ENCODE measurements at places on chromosomes 5 and 9. TPM values are rescaled to one million over a fixed set of nuclear protein-coding genes. Genes with fewer than 3 reads are reported as not detected.
A peak's percentile ranks its signal among the peaks of the same experiment; 100 is the strongest.

DNA sequence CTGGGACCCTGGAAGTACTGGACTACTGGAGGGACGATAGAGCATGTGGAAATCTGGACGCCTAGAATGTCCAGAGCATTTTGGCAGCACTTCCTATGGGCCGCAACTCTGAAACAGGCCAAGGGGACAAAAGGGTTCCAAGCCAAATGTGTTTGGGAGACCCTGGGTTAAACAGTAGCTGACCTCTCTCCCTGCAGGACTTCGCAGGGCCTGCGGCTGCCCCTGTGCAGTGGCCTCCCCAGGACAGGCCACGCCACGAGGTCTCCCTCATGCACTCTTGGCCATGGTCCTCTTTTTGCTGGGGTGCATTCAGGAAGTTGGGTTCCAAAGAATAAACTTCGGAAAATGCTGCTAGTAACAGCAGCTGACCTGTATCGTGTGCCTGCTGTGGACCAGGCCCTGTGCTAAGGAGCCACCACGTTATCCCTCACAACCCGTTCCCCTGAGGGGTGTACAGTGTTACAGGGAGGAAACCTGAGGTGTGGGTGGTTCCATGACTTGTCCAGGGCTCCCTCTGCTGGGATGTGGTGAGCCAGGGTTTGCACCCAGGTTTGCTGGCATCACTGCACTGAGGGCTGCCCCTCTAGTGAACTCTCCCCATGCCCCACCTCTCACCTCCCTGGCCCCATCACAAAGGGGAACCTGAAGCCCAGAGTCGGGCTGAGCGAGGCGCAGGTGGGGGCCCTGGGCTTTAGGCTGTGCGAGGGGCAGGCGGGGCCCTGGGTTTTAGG, 79.4 kb downstream of the AMBP start:
- no peak overlapping the region for H3K27ac ChIP-seq
- H3K4me1 ChIP-seq: peaks cover 2% of the 10 kb centered on the region
- no peaks in the 10 kb centered on the region for H3K27me3 ChIP-seq
- no peak overlapping the region for H3K4me3 ChIP-seq

GRCh38 chr9:71237051-71237450, 115.6 kb upstream of the TRPM3 start:
- H3K27me3 ChIP-seq: no peaks in the 10 kb centered on the region
- no peaks in the 10 kb centered on the region for H3K4me1 ChIP-seq
- H3K36me3 ChIP-seq: no peaks in the 10 kb centered on the region
- no peak overlapping the region for H3K27ac ChIP-seq
- DNase-seq: no peak

- DNase-seq: peak; percentile 64
- H3K27me3 ChIP-seq: no peaks in the 10 kb centered on the region
- peaks cover 14% of the 10 kb centered on the region for H3K4me1 ChIP-seq
- H3K36me3 ChIP-seq: no peaks in the 10 kb centered on the region
- no peak overlapping the region for H3K27ac ChIP-seq
- H3K4me3 ChIP-seq: no peak overlapping the region
Observed at GRCh38 chr9:76116913-76117312, 226.4 kb downstream of the PCSK5 start.

The NR5A1 gene
- not detected for total RNA-seq

DNA sequence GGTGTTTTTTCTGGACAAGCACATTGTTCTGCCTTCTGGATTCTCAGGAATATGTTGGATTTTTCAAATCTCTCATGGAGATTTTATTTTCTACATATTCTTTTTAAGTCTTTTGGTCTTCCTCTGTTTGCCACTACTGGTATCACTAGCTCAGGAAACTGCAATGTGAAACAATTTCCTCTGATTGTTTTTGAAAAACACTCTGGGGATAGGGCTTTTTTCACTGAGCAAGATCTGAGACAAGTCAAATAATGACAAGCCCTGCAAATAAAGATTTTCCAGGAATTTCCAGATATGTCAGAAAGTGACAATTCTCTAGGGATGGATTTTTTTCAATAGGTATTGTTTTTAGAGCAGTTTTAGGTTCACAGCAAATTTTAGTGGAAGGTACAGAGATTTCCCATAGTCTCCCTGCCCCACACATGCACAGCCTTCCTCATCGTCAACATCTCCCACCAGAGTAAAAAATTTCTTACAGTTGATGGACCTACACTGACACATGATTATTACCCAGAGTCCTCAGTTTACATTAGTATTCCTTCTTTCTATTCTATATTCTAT, 86.9 kb upstream of the TMEM161B start:
- no peaks in the 10 kb centered on the region for H3K36me3 ChIP-seq
- no peaks in the 10 kb centered on the region for H3K27me3 ChIP-seq
- no peak overlapping the region for H3K4me3 ChIP-seq
- H3K4me1 ChIP-seq: no peaks in the 10 kb centered on the region

GRCh38 chr9:125943831-125944230, 196.7 kb downstream of the PBX3 start:
- no peaks in the 10 kb centered on the region for H3K4me1 ChIP-seq
- DNase-seq: no peak
- no peak overlapping the region for H3K4me3 ChIP-seq
- H3K27me3 ChIP-seq: no peaks in the 10 kb centered on the region
- H3K27ac ChIP-seq: no peak overlapping the region

GRCh38 chr9:111068383-111068730, 30.1 kb upstream of the LPAR1 start:
- no peak overlapping the region for H3K27ac ChIP-seq
- no peaks in the 10 kb centered on the region for H3K4me1 ChIP-seq
- no peaks in the 10 kb centered on the region for H3K36me3 ChIP-seq
- DNase-seq: no peak
- no peak overlapping the region for H3K4me3 ChIP-seq

DNA sequence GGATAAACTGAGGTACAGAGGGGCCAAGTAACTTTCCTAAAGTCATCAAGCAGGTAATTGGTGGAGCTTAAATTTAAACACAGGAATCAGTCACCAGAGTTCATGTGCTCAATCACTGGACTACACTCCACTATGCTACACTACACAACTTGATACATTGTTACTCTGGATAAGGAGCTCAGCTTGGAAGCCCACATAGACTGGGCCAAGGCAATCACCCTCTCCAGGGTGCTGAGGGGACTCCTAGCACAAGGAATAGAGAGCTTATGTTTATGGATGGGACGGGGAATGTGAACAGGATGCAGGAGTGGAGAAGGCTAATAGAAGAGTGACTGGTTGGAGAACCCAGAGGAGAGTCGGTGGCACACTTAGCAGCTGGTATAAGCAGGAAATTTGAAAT, 113.5 kb upstream of the NFIB start:
- no peak overlapping the region for H3K4me3 ChIP-seq
- H3K4me1 ChIP-seq: no peaks in the 10 kb centered on the region
- no peaks in the 10 kb centered on the region for H3K27me3 ChIP-seq
- H3K36me3 ChIP-seq: no peaks in the 10 kb centered on the region

- H3K4me3 ChIP-seq: no peak overlapping the region
- H3K36me3 ChIP-seq: no peaks in the 10 kb centered on the region
- H3K27ac ChIP-seq: no peak overlapping the region
- no peaks in the 10 kb centered on the region for H3K4me1 ChIP-seq
- H3K27me3 ChIP-seq: no peaks in the 10 kb centered on the region
Observed at GRCh38 chr5:125848751-125849150, 574.5 kb upstream of the GRAMD2B start.

DNA sequence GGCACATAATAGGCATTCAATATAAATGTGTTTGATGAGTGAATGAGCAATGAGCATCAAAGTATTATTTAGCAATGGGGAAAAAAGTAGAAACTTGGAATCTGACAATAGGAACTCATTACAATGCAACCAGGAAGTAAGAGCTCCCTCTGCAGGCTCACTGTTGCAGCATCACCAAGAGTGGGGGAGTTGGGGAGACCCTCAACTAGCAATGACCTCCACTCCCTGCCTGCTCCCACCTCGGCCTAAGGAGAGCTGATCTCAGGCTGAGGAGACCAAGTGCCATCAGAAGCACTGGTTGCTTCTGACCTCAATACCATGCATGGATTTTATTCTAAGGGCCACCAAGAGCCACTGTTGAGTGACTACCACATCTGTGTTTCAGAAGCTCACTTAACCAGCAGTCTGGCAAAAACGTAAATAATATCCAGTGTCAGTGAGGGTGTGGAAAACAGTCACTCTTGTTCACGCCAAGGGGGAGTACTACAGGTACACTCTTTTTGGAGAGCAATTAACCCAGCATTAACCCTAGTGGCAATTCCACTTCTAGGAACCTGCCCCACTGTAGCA, 8.0 kb downstream of the VDAC1 start:
- no peaks in the 10 kb centered on the region for H3K36me3 ChIP-seq
- H3K4me3 ChIP-seq: no peak overlapping the region
- H3K27me3 ChIP-seq: no peaks in the 10 kb centered on the region
- H3K27ac ChIP-seq: no peak overlapping the region
- DNase-seq: no peak

GRCh38 chr5:153480401-153480800, 10.1 kb upstream of the GRIA1 start:
- H3K4me3 ChIP-seq: no peak overlapping the region
- no peaks in the 10 kb centered on the region for H3K36me3 ChIP-seq
- H3K4me1 ChIP-seq: no peaks in the 10 kb centered on the region
- no peak overlapping the region for H3K27ac ChIP-seq
- no peaks in the 10 kb centered on the region for H3K27me3 ChIP-seq
- no peak for DNase-seq

The CCL28 gene
- total RNA-seq: 5.3 TPM

- peaks cover 2% of the 10 kb centered on the region for H3K4me1 ChIP-seq
- no peaks in the 10 kb centered on the region for H3K36me3 ChIP-seq
- no peak overlapping the region for H3K4me3 ChIP-seq
- H3K27ac ChIP-seq: no peak overlapping the region
- H3K27me3 ChIP-seq: no peaks in the 10 kb centered on the region
Observed at GRCh38 chr9:121242219-121242958, 25.6 kb upstream of the GSN start.

DNA sequence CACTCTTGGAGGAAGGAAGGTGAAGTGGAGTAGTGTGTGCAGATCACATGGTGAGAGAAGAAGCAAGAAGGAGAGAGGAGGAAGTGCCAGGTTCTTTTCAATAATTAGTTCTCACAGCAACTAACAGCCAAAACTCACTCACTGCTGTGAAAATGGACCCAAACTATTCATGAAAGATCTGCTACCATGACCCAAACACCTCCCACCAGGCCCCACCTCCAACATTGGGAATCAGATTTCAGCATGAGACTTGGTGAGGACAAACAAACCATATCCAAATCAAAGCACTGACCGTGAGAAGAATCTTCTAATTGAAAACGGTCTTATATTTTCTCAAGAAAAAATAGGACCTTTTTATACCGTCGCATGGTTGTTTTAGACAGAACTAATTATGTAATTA, 468.7 kb upstream of the TYRP1 start:
- no peak for DNase-seq
- no peak overlapping the region for H3K4me3 ChIP-seq
- H3K36me3 ChIP-seq: no peaks in the 10 kb centered on the region
- no peaks in the 10 kb centered on the region for H3K4me1 ChIP-seq
- no peak overlapping the region for H3K27ac ChIP-seq
- no peaks in the 10 kb centered on the region for H3K27me3 ChIP-seq

- no peaks in the 10 kb centered on the region for H3K27me3 ChIP-seq
- no peaks in the 10 kb centered on the region for H3K4me1 ChIP-seq
- DNase-seq: no peak
Observed at GRCh38 chr9:11158676-11159075, 545.9 kb upstream of the PTPRD start.

DNA sequence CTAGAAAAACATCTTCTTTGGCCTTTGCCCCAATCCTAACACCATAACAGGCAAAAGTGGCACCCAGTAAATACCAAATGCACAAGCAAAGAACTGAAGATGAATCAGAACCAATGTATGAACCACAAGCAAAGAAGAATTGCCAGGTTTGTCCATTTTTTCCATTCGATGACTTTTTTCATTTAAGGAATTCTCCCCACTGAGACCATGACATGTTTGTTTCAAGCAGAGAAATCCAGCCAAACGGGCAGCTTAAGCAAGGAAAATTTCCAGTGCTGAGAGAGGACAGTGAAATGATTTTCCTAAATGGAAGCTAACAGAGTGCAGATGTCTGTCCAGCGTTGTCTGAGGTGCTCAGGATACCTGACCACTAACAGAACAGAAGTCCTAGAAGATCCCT, 203.7 kb downstream of the ADAMTS12 start:
- no peaks in the 10 kb centered on the region for H3K36me3 ChIP-seq
- no peak overlapping the region for H3K27ac ChIP-seq
- no peaks in the 10 kb centered on the region for H3K4me1 ChIP-seq
- no peaks in the 10 kb centered on the region for H3K27me3 ChIP-seq

The SOX30 gene
- 0.12 TPM for total RNA-seq

DNA sequence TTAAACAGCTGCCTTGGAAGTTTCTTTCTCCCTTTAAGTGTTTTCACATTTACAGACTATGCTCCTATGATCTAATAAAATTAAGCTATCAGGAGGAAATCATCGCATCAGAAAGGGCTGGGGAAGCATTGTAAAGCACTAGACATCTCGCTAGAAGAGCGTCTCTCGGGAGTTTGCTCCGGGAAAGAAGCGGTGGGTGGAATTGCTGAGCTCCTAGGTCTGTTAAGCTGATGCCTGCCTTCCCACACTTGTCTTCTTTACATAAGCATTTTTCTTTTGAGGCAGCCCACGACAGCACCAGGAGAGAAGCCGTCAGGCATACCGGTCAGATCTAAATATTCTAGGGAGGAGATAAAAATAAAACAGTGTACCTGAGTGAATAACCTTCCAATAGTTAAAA, 541.7 kb upstream of the TUSC1 start:
- H3K27me3 ChIP-seq: no peaks in the 10 kb centered on the region
- no peak overlapping the region for H3K27ac ChIP-seq
- no peak overlapping the region for H3K4me3 ChIP-seq
- H3K4me1 ChIP-seq: no peaks in the 10 kb centered on the region
- no peak for DNase-seq

DNA sequence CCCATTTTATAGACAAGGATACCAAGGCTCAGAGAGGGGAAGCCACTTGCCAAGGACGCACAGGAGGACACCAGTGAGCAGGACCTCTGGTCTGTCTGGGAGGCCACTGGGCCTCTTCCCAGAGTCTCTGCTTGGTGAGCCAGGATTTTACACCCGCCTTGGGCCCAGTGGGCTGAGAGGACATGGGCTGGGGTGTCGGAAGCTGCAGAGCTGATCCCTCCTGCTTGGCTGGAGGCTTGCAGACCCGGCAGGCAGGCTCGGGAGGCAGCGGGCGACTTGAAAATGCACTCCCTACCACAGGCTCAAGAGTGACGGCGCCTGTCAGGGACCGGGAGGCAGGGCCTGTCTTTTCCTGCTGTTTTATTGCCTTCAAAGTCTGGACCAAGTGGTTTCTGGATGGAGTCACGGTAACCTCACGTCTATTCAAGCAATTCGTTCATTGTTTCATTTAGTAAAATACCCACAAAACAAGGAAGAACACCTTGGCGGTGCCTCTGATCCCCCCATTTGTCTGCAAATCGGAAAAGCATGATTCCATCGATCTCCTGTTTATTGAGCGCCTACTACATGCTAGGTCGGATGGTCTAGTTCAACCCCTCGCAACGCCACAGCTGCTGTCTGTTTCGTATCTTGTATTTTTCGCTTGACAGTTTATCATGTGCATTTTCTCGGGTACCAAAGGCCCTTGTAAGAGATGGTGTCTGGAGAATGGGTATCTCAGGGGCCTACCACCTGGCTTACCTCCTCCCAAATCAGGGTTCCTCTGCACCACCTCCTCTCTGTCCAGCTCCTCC, 108.1 kb upstream of the IER5L start:
- H3K27ac ChIP-seq: no peak overlapping the region
- no peaks in the 10 kb centered on the region for H3K27me3 ChIP-seq
- H3K4me1 ChIP-seq: no peaks in the 10 kb centered on the region
- no peak for DNase-seq
- no peak overlapping the region for H3K4me3 ChIP-seq

- H3K4me1 ChIP-seq: no peaks in the 10 kb centered on the region
- no peaks in the 10 kb centered on the region for H3K36me3 ChIP-seq
- no peak for DNase-seq
- H3K4me3 ChIP-seq: no peak overlapping the region
- no peaks in the 10 kb centered on the region for H3K27me3 ChIP-seq
Observed at GRCh38 chr5:56638061-56638621, 177.2 kb upstream of the MAP3K1 start.

The GPR150 gene
- total RNA-seq: 0.23 TPM

The ECSCR gene
- total RNA-seq: 33.2 TPM
